Natural killer cell treated with Interleukin-12 subunit alpha and Interleukin-12 subunit beta and Interleukin-15 and Interleukin-18, amount 100 ng/mL, for 72 hours (primary cell): ENCODE measurements at places on chromosomes 11 and 22. TPM values are rescaled to one million over a fixed set of nuclear protein-coding genes. Genes with fewer than 3 reads are reported as not detected.

The LRRC56 gene
- total RNA-seq, result 1.8 TPM

The PANX2 gene
- 3.5 TPM for total RNA-seq

The NAALADL1 gene
- total RNA-seq, result 34.7 TPM

The MUS81 gene
- 109 TPM for total RNA-seq

The SPON1 gene
- 0.10 TPM for total RNA-seq

The FAM89B gene
- 38.0 TPM for total RNA-seq
